ENCODE measurements at places on chromosomes 2 and 18.

- no peak for DNase-seq
Observed at GRCh38 chr2:238227587-238228032, 12.2 kb downstream of the HES6 start.

DNA sequence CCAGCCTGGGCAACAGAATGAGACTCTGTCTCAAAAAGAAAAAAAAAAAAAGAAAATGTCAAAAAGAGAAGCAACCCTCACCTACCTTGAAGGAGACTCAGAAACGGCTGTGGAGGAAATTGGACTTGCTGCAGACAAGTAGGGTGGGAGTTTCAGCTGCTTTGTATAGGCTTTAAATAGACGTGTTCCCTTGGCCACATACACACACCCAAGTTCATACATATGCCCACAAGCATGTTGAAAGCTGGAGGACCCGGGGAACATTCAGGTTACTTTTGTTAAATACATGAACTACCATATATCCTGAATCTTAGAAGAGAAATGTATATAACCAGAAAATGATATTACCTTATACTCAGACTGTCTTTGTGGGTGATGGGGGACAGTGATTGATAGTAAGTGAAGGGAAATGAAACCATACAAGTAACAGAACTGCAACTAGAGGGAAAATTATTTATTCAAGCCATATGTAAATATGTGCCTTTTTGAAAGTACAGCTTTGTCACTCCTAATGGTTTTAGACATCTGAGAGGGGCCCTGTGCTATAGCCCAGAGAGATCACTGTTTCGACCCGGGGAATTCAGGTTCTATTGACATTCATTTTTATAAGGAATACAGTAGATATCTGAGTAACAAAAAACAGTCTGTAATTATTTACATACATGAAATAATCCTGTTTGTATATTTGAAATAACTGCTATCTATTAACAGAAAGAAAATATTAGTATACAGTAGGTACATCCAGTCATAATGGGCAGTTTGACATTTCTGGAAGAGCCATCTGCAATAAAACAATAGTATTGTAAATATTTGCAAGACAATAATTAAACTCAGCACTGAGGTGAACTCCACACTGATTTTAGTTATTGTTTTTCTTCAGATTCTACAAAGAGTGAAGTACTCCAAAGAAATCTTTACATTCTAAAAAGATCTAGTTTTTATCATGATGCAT is 48.0 kb upstream of the TGIF1 start:
- no peak for DNase-seq

GRCh38 chr2:61460163-61460562 is 10.7 kb downstream of the USP34 start:
- peak; percentile 91 for DNase-seq

- no peak for DNase-seq
Observed at GRCh38 chr2:235614176-235614860, 120.5 kb downstream of the AGAP1 start.

DNA sequence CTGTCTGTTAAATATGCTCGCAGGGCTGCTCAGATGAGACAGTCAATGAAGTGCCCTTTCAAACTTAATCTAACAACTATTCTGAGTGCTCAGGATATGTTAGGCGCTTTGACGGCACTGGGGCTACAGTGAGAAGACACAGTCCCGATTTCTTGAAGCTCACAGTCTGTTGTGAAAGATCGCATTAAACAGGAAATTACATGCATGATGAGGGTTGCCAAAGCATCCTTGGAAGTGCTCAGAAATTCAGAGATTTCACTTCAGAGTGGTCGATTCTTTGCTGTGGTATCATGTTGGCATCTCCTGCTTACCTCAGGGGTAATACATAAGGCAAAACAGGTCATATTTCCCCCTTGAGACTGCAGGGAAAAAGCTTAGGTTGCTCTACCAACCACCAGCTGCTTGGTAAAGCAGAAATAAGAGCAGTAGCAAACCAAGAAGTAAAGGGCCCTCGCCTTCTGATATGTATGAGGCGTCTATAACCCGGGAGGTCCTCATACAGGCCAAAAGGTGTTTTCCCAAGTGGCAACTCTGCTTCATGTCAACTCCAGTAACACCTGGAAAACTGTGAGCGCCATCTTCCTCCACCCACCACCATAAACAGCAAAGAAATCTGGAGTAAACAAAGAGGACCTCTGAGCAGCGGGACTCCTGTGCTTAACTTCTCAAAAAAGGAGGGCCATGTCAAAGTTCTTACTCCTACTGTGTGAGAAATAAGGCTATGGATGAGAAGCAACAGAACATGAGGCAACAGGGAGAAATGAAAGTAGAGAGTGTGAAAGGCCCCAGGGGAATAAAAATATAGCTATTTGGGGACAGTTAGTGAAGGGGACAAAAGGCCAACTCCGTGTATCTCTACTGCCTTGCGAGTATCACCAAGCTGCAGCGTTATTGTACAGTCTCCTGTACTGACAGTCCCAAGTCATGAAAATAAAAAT is 79.3 kb downstream of the CLHC1 start:
- DNase-seq: peak; percentile 31

DNA sequence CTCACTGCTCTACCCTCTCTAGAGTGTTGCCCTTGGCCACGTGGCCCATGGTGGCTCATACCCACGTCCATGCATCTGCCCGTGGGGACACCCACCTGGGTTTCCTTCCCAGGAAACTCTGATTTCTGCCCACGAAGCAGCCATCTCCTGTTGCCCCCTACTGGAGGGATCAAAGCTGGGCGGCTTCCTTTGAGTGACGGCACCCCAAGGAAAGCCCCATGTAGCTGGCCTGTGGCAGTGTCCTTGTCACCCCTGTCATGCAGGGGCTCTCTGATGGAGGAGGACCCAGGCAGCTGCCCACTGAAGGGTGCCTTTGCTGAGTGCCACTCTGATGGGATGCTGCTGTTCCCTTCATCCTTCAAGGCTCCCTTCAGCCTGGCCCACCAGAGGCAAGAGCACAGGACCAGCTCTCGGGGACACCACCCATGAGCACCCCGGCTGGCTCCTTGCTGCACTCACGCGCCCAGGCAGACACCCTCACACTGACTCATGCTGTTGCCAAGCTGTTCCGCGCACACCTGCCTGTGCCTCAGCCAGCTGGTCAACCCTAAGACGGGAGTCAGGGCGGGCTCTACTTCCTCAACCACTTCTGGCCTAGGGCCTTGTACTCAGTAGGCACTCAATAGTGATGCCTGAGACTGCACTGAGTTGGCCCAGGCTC is 101.1 kb downstream of the CTIF start:
- no peak for DNase-seq

GRCh38 chr2:19847486-19847885 is 54.3 kb downstream of the TTC32 start:
- no peak for DNase-seq

- peak; percentile 55 for DNase-seq
Observed at GRCh38 chr2:189142893-189143759, 36.4 kb downstream of the COL5A2 start.

- no peak for DNase-seq
Observed at GRCh38 chr18:32958746-32959145, 185.9 kb upstream of the KLHL14 start.

- peak; percentile 87 for DNase-seq
Observed at GRCh38 chr2:69149631-69150215, 136.7 kb downstream of the ANTXR1 start.

- no peak for DNase-seq
Observed at GRCh38 chr2:8134473-8134932, 547.4 kb upstream of the ID2 start.

DNA sequence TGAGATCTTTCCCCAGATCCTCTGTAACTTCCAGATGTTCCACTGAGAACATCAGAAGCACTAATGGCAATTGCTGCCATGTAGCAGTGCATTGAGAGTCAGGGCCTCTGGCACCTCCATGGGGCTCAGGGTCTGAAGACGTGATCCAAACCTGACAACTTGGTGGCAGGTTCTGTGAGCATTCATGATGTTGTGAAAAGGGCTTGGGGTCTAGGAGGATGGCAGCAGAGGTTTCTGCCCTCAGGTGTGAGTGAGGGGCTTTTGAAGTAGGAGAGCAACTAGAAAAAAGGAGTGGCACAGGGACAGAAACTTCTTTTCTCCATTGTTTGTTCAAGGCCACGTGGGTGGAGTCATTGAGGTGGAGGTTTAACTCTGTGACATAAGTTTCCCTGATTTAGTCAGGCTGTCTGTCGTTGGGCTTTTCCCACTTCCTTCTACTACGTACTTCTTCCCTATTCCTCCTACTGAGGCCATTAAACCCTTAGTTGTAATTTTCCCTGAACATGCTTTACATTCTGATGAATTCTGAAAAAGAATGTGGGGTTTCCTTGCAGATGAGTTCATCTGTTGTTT is 13.1 kb downstream of the CFLAR start:
- peak; percentile 87 for DNase-seq

- DNase-seq: no peak
Observed at GRCh38 chr2:77566582-77566981, 44.4 kb upstream of the LRRTM4 start.

- DNase-seq: no peak
Observed at GRCh38 chr2:159526433-159526832, 89.9 kb downstream of the BAZ2B start.

- DNase-seq: no peak
Observed at GRCh38 chr2:141187075-141187439, 943.8 kb downstream of the LRP1B start.

GRCh38 chr2:117723888-117724434 is 90.5 kb upstream of the DDX18 start:
- no peak for DNase-seq

- peak; percentile 17 for DNase-seq
Observed at GRCh38 chr2:138829326-138829919, 49.2 kb upstream of the NXPH2 start.

GRCh38 chr2:117712684-117713083 is 101.8 kb upstream of the DDX18 start:
- DNase-seq: no peak

DNA sequence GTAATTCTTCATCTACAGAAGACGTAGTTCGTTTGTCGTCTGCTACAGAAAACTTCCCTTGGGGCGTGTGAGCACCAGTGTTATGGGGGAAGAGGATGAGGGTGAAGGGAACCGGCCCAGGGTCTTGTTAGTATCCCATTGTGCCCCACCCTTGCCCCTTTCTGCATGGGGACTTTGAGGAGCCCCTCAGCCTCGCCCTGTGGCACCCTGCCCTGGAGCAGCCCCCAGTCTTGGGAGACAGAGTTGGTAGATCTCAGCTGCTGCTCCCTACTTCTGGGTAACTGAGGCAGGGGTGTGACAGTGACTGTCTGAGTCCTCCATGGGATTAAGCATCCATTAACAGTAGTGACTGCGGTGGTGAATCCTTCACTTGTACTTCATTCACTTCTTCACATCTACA is 50.1 kb downstream of the RNF144A start:
- no peak for DNase-seq

DNA sequence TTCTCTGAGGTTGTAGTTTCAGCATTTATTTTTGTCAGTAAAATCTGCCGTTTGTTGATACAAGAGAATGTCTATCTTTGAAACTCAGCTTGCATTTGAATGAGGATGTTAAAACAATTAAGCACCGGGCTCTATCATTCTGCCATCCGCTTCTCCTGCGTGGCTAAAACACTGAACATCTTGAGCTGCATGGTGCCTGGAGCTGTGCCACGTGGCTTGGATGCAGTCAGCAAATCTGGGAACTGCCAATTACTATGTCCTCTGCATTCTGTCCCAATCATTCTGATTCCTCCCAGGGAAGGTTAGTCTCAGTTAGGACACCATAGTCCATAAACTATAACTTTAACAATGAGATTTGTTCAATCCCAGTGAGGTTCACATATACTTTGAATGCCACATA is 598.4 kb downstream of the FBXO15 start:
- no peak for DNase-seq

DNA sequence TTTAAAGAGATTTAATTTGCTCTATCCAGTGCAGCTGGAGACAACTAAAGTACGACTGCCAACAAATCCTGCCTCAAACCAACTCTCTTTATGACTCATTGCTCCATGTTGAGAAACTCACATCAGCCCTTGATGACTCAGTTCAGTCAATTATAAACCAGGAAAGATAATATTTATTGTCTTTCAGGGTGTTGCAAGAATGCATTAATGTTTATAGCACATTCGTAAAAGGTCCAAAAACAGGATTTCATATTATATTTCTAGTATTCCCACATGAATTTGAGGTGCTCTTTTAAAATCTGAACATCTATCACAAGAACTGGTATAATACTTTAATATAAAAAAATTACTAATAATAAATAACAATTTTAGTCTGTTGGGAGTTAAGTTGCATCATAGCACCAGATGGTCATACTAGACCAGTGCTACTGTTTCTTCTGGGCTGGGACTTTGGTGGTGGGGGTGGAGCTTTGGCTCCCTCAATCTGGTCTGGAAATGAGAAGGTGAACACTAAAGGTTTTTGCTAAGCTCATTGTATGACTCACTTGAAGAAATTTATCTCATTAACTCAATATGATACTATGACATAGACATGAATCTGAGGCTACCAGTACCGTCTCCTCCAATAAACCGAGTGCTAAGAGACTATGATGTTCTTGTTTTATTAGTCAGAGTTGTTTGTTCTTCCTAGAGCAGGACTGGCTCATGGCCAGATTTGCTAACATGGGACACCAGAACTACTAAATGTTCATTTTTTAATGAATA is 26.6 kb upstream of the MAP3K20 start:
- peak; percentile 99 for DNase-seq

DNA sequence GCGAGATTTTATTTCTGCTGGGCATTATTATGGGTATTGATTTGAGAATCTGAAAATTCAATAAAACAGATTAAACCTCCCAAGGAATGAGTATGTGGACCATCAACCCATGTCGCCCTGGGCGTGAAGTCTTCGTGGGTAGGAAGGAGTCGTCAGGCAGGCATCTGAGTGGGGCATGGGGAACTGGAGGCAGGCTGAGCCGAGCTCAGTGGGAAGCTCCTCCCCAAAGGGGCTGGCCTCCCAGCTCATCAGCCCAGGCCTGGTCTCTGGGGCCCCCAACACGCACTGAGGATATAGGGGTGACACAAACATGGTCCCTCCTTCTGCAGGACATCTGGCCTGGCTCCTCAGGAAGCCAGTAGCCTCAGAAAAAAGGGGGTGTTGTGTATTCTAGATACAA is 265.2 kb downstream of the TFCP2L1 start:
- no peak for DNase-seq

GRCh38 chr18:79496978-79497637 is 101.4 kb downstream of the NFATC1 start:
- peak; percentile 68 for DNase-seq

GRCh38 chr2:189439342-189439741 is 1.9 kb upstream of the WDR75 start:
- DNase-seq: no peak

GRCh38 chr2:30446602-30447148 is 371 bp upstream of the LCLAT1 start:
- peak; percentile 8 for DNase-seq

DNA sequence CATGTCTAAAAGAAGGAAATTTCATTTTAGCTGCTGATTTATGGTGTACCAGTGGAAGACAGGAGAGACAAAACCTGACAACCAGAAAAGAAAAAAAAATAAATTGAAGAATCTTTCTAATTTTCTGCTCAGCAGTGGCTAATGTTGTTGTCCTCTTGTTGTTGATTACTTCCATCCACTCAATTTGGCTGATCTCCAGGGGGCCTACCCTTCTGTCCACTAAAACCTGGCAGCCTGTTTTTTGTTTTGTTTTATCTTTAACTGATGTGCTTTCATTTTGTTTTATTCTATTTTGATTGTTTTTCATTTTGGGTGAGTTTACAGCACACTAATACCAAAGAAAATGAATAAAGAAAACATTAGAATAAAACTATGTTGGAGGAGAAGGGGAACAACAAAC is 27.4 kb downstream of the TFPI start:
- DNase-seq: no peak
